ENCODE measurements at places on chromosomes 5 and 9.

DNA sequence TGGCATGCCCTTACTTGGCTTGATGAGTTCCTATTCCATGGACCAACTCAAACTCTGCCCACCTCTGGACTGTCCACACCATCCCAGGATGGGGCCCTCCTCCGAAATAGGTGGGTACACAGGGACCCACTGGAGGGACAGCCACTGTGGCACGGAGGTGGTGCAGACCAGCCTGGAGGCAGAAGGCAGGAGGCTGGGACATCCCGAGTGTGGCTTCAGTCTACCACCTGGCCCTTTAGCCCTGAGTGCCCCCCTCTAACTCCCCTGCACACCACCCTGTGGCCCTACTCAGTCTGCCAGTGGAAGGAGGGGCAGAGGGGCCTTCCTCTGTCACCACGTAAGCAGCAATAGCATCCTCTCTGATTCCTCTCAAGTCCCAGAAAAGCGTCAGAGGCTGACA is 3.7 kb downstream of the IL3 start:
- no peak for DNase-seq

DNA sequence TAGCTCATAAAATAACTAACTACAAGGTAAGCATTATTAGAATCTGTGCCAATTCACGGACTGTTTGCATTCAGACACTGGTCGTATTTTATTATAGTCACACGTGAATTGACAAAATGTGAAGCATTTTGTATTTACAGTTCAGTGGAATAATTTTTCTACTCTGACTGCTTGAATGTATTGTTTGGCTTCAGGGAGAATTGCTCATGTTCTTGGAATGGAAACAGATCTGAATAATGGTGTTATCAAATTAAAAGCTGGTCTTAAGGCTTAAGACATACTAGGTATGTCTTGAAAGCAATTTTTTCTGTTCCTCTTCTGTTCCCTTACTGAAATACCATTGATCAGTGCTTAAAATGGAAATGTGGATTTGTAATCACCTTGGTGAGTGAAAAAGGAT is 543.7 kb upstream of the TLE4 start:
- no peak for DNase-seq

- no peak for DNase-seq
Measured at GRCh38 chr5:151094852-151095245, 14.0 kb upstream of the TNIP1 start.

- no peak for DNase-seq
Measured at GRCh38 chr9:88971131-88971960, 19.9 kb upstream of the S1PR3 start.

DNA sequence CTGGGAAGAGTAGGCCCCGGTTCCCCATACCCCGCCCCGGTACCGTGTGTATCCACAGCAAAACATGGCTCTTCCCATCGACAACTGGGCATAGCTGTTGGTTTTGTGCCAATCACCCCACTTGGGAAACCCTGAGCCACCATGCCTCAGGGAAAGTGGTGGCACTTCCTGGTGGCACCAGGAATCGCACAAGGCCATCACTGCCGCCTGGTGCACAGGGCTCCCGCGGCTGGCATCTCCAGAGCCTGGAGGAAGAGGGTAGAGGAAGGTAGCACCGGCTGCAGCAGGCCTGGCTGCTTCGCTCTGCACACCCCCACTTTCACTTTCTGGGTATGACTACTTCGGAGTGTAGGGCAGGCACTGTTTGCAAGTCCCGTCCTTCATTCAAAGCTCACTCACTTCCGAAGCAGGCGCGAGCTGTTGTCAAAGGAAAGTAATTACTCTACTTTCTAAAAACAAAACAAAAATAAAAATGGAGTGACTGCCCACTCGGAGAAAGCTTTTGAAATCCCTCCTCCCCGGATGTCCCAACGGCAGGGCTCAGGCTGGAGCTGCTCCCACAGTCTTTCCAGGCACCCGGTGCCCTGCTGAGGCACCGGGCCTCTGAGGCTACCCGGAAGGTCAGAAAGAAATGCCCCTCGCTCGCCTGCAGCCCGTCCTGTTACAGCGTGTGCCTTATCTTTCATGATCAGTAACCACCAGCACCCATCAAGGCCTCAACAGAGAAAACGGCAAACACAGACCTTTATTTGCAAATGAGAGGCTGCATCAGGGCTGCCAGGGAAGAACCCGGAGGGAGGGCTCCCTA is 2.0 kb downstream of the BRD3 start:
- DNase-seq: peak; percentile 32

- DNase-seq: no peak
Measured at GRCh38 chr9:94971378-94972131, 245.1 kb downstream of the AOPEP start.

GRCh38 chr5:116861666-116862065 is 287.0 kb upstream of the SEMA6A start:
- DNase-seq: no peak

- peak; percentile 61 for DNase-seq
Measured at GRCh38 chr5:151213803-151214613, 9.9 kb downstream of the CCDC69 start.

- DNase-seq: no peak
Measured at GRCh38 chr5:40796487-40796889, 1.7 kb downstream of the PRKAA1 start.

GRCh38 chr5:81787474-81788242 is 36.8 kb upstream of the SSBP2 start:
- peak; percentile 38 for DNase-seq

DNA sequence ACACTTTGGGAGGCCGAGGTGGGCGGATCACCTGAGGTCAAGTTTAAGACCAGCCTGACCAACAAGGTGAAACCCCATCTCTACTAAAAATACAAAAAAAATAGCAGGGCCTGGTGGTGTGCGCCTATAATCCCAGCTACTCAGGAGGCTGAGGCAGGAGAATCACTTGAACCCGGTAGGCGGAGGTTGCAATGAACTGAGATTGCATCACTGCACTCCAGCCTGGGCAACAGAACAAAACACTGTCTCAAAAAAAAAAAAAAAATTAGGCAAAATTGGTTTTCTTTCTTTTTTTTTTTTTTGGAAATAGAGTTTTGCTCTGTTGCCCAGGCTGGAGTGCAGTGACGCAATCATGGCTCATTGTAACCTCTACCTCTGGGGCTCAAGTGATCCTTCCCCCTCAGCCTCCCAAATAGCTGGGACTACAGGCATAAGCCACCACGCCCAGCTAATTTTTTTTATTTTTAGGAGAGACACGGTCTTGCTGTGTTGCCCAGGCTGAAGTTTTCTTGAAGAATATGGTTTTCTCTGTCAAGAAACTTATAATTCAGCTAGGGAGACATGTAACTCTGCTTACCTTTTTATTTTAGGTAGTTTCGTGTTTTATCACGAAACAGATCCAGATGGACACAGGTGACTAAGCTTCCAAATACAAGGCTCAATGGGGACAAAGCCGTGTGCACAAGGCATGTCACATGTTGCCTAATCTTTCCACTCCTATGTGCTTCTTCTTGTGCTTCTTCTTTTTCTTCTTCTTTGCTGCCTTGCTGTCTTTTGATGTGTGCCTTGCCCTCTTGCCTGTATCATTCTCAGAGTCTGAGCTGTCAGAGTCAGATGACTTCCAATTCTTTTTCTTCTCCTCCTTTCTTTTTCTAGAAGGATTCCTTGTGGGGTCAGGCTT is 14.3 kb downstream of the TTC1 start:
- DNase-seq: no peak

- DNase-seq: no peak
Measured at GRCh38 chr9:16335788-16336580, 534.5 kb downstream of the BNC2 start.

DNA sequence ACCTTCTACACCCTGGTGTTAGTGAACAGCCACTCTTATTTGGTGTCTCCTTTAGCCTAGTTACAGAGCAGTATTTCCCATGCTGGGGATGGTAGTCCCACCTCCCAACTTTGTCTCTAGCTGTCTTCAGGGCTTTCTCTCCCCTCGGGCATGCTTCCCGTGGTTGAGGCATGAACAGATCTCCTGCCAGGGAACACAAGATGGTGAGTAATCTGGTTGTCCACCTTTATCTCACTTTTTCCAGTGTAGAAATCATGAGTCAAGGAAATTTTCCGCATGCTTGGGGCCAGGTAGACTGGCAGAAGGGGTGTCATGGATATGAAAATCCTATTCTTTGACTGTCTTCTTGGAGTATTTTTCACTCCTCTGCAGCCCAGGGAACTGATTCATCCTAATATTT is 532.9 kb downstream of the ANXA1 start:
- DNase-seq: no peak

DNA sequence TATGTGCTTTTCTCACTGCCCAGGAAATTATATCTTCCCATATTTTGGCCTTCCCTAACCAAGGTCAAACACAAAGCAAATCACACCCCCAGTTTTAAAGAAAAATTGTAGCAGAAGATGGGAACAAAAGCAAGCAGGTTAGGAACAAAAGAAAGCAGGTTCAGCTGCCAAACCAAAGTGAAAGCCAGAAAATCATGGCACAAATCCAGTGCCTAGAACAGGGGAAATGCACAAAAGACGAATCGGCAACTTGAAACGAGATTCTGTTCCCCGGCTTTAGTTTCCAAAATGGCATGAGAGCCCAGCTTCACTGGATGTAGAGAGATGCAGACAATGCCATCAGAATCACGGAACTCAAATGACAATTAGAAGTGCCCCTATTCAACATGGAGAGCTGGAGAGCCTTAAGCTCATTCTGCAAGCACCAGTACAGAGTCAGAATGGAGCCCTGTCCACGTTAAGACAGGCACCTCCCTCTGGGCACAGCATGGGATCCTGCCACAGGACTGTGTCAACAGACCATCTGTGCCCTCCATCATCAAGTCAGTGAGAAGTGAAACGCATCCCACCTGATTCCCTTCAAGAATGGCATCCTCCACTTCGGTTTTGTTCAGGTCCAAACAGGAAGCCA is 13.8 kb downstream of the DNAH5 start:
- no peak for DNase-seq

DNA sequence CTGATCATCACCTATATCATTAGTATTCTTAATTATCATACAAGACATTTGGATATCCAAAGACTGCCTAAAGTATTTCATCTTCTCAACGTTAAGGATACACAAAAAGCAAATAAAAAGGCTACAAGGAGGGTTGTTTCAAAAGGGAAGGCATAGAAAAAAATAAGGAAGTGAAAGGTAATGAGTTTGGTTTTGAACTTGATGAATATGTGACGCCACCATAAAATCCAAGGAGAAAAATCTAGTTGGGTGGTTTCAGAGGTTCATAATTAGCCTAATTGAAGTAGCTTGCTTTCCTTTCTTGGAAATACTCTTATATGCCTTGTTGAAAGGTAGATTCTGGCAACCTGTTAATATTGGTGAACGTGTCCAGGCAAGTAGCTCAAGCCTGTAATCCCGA is 96.1 kb upstream of the SGCD start:
- DNase-seq: no peak

- no peak for DNase-seq
Measured at GRCh38 chr9:3858961-3859360, 333.2 kb upstream of the RFX3 start.

GRCh38 chr9:14403081-14403480 is 89.1 kb upstream of the NFIB start:
- no peak for DNase-seq

DNA sequence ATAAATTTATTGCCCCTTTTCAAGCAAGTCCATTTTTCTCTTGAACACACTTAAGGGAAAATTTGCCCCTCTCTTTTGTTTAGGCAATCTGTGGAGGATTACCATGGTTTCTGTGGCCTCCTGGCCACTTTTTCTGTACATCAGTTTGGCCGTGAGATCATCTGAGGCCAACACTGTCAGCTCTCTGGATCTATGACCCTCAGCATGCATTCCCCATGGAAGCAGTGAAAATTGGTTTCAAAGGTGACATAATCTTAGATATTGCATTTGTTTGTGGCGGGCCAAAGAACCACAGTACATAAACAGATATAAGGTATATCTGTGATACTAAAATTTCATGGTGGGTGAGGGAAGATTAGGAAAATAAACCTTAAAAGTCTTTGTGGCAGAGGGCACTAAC is 4.6 kb upstream of the ZNF474 start:
- no peak for DNase-seq

DNA sequence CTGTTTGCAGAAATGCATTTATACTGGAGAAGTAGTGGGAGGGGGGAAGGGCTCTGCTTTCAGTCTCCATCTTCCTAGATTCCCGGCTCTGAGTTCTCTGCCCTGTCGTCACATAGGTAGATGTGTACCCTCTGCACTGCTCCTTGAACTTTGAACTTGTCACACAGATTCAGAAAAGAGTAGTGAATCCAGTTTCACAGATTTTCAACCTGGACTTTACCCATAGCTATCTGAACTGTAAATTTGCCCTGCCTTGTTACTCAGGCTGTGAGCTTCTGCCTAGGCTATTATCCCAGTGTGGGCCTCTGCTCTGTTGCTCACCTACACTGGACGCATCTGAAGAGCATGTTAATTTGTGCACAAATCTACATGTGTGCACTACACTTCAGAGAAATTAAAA is 12.8 kb upstream of the C9orf152 start:
- DNase-seq: no peak

- no peak for DNase-seq
Measured at GRCh38 chr5:76364226-76364589, 38.9 kb upstream of the IQGAP2 start.

DNA sequence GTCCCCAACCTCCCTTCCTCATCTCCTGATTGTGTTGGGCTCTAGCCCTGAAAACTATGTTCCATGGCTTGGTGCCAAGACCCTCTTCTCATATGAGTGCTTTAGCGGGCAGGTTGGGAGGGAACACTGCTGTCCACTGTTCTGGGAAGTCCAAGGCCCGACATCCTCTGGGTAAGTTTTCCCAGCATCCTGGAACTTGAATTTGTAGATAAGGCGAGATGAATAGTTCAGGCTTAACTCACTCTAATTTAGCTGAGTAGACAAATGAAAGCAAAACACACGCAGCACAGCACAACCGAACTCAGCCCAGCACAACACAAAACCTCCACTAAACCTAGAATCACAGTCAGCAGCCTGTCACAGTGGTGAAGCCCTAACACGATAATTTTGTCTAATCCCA is 95.3 kb upstream of the SLC28A3 start:
- no peak for DNase-seq

DNA sequence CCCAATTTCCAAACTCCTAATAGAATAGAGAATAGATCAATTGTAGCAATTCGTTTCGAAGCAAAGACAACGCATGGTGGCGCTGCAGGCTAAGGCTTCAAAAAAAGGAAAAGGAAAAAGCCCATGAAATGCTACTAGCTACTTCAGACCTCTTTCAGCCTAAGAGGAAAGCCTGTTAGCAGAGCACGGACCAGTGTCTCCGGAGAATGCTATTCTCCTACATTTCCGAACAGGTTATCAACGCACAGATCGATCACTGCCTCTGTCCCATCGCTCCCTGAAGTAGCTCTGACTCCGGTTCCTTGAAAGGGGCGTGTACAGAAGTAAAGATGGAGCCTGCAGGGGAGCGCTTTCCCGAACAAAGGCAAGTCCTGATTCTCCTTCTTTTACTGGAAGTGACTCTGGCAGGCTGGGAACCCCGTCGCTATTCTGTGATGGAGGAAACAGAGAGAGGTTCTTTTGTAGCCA is at the start of gene PCDHB15:
Gene PCDHB15 (plus strand): TSS at position 146 of the 468 bp plus-strand sequence. CDS start 184 bp downstream, at position 330.
- no peak for DNase-seq

GRCh38 chr5:68641211-68641610 is 425.7 kb downstream of the PIK3R1 start:
- DNase-seq: no peak

GRCh38 chr5:115637507-115637906 is 11.7 kb upstream of the TMED7 start:
- no peak for DNase-seq

- no peak for DNase-seq
Measured at GRCh38 chr5:107717816-107718215, 47.1 kb upstream of the EFNA5 start.

Measured in KG1 (cell line).